ENCODE measurements at places on chromosomes 6 and 20.
A peak's percentile ranks its signal among the peaks of the same experiment; 100 is the strongest.

DNA sequence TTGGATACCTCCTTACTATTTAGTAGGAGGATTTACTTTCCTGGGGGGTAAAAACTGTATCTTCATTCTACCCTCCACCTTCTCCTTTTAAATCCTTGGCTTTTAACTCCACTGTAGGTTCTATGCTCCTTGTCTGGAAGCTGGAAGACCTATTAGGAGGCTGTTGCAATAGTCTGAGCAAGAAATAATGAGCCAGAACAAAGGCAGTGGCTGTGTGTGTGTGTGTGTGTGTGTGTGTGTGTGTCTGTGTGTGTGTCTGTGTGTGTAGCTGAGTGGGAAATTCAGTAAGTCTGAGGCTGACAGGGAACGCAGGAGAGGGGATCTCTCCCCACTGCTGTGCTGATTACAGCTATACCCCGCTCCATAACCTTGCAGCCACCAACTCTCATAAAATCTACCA is 35.8 kb downstream of the HTR1E start:
- no peak for DNase-seq

DNA sequence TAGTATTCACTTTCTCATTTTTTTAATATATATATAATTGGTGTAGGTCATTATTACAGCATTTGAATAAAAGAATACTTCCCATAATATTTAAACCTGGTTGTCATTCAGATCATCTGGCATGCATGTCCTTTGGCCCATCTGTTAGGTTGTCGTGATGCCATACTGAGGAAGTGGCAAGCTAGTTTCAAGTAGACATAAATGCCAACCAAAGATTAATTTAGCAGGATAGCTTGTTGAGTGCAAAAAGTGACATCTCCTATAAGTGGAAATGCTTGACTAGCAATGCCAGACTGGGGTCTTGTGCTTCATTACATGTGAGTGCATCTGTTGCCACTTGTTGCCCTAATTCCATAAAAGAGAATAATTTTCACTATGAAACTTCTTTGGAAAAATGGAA is 1044.7 kb downstream of the GRIK2 start:
- DNase-seq = no peak

DNA sequence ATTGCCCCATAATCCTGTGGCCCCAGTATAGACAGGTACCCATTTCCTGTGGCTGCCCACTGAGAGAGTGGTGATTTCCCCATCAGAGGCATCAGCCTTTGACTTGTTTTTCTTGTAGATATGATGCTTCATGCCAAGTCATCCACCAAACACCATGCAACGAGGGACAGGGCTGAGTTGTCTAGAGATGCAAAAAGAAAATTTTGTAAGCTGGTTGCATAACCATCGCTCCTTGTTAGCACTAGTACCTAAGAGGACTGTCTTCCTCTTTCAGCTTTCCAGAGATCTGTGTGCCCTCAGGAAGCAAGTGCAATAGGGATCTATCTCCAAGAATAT is 166.8 kb downstream of the BCAS1 start:
- DNase-seq = no peak

GRCh38 chr20:41329435-41330342 is 10.9 kb upstream of the LPIN3 start:
- DNase-seq = no peak

DNA sequence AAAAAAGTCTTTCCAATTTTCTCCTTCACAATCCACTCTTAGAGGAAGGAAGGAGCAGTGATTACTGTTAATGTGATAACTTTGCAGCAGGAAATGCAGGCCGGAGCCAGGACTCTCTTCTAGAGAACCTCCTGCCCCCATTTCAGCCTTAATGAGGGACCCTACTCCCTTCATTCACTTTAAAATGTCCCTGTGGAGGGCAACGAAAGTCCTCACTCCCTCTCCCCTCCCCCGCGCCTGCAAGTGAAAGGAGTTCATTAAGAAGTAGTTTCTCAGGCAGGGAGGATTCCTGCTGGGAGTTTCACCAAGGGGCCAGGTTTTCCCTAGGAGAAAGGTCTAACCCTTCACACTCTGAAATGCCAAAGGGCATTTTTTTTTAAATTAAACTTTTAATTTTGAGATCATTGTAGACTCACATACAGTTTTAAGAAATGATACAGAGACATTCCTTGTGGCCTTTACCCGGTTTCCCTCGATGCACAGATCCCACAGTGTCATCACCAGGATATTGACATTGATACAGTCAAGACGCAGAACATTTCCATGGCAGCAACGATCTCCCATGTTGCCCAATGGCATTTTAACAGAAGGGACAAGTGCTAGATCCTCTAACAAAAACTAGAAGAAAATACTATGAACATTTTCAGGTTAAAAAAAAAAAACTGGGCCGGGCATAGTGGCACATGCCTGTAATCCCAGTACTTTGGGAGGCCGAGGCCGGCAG is 6.8 kb upstream of the COMMD7 start:
- DNase-seq = no peak

DNA sequence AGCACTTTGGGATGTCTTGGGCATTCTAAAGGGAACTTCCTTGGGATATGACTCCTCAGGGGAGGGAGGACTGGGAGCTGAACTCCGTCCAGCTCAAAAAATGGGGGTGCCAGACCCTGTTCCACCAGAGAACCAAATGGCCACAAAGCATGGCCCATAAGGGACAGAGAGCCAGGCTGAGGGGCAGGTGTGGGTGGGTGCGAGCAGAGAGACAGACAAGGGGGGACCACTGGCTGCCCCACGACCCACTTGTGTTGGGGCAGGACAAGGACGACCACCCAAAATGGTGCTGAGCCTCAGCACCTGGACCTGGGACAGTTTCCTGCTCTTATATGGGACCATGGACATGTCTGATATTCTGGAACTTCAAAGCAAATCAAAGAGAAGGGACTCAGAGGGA is 148.2 kb upstream of the MLN start:
- DNase-seq = no peak

- no peak for DNase-seq
Measured at GRCh38 chr6:125304970-125305660, 3.3 kb upstream of the HDDC2 start.

- DNase-seq = no peak
Measured at GRCh38 chr6:30340589-30341054, 4.3 kb upstream of the RPP21 start.

- DNase-seq = peak; percentile 97
Measured at GRCh38 chr20:23420943-23421931, at the start of gene NAPB. Gene NAPB, minus strand, starts transcription at chr20:23421488. Its CDS starts 86 bp downstream, at chr20:23421402.

DNA sequence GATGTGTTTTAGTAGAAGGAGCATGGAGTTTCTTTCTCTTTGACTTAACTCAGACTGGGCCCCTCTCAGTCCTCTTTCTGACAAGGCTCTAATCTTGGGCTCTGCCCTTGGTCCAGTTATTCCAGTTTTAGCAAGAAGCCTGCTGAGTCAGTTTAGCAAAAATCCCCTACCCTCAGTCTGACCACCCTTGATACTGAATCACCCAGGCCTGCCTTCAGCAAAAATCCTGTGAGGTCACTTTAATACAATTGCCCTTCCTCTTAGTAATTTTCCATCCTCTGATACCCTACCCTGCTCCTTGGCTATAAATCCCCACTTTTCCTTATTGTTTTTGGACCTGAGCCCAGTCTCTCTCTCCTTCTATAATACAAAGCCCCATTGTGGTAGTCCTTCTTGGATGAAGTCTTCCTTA is 326.7 kb upstream of the NOX3 start:
- no peak for DNase-seq

GRCh38 chr6:142399739-142400138 is 97.9 kb downstream of the ADGRG6 start:
- DNase-seq = no peak

DNA sequence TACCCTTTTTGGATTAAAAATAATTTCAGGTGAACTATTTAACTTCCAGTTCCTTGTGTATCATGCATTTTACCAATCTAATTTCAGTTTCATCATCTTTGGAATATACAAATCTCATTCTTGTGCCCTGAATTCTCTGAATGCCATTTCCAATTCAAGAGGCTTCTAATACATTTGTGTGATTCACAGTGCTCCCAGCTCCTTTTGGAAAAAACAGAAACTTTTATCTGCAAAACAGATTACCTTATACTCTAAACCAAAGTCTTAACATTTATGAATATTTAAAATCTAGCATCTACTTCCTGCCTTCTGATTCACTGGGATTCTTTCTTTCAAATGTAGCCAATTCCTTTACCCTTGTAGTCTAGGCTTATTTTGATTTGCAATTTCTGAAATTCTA is 11.1 kb upstream of the PEX7 start:
- no peak for DNase-seq

- DNase-seq = no peak
Measured at GRCh38 chr6:52537001-52537753, 39.7 kb downstream of the TRAM2 start.

- no peak for DNase-seq
Measured at GRCh38 chr6:23228439-23229024, 659.2 kb downstream of the HDGFL1 start.

- DNase-seq = no peak
Measured at GRCh38 chr20:45080867-45081624, 19.9 kb downstream of the KCNS1 start.

GRCh38 chr6:19444041-19444440 is 393.1 kb upstream of the ID4 start:
- no peak for DNase-seq

- DNase-seq = peak; percentile 74
Measured at GRCh38 chr20:37670351-37670791, 23.5 kb upstream of the CTNNBL1 start.

- no peak for DNase-seq
Measured at GRCh38 chr6:156658966-156659821, 118.0 kb upstream of the ARID1B start.

DNA sequence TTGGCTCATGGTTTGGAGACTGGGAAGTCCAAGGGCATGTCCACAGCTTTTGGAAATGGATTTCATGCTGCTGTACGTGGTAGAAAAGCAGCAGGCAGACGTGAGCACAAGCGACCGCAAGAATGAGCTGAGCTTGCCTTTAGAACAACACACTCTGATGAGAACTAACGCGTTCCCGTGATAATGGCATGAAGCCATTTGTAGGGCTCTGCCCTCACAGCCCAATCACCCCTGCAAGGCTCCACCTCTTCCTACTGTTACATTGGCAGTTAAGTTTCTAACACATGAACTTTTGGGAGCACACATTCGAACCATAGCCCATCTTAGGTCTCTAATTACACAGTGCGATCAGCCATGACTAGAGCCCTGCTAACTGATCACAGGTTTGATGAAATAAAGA is 107.5 kb upstream of the TMEM170B start:
- no peak for DNase-seq

All from SK-N-SH (cell line).